ENCODE measurements at places on chromosomes 7 and 10. TPM values are rescaled to one million over a fixed set of nuclear protein-coding genes. Genes with fewer than 3 reads are reported as not detected.

Gene TCAF1
- 64.5 TPM for total RNA-seq

Gene PON1
- not detected for total RNA-seq

Gene BBS9
- total RNA-seq = 25.7 TPM

Gene FAM13C
- total RNA-seq = 0.16 TPM

GRCh38 chr7:27953361-27953760, 213.4 kb downstream of the TAX1BP1 start:
- DNase-seq = no peak

DNA sequence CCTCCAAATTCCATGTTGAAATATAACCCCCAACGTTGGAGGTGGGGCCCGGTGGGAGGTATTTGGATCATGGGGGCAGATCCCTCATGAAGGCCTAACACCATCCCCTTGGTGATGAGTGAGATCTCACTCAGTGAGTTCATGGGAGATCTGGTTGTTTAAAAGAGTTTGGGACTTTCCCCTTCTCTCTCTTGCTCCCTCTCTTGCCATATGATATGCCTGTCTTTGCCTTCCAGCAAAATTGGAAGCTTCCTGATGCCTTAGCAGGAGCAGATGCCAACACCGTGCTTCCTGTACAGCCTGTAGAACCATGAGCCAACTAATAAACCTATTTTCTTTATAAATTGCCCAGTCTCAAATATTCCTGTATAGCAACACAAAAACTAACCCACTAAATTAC, 55.7 kb upstream of the CDK1 start:
- no peak for DNase-seq

GRCh38 chr7:1857487-1858421, 187.7 kb downstream of the ELFN1 start:
- DNase-seq = no peak
